Endothelial cell (in vitro differentiated cells): ENCODE measurements at places on chromosomes 12 and 14. TPM values are rescaled to one million over a fixed set of nuclear protein-coding genes. Genes with fewer than 3 reads are reported as not detected.
A peak's percentile ranks its signal among the peaks of the same experiment; 100 is the strongest.

GRCh38 chr14:25400607-25401206 lies 350.8 kb upstream of the STXBP6 start:
- peak; percentile 57 for DNase-seq

DNA sequence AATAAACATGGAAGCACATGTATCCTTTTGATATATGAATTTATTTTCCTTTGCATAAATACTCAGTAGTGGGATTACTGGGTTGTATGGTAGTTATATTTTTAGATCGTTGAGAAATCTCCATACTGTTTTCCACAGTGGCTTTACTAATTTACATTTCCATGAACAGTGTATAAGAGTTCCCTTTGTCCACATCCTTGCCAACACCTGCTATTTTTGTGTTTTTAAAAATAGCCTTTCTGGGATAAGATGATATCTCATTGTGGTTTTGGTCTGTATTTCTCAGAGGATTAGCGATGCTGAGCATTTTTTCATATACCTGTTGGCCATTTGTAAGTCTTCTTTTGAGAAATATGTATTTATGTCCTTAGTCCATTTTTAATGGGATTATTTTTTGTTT lies 329.2 kb upstream of the KITLG start:
- no peak for DNase-seq

- DNase-seq, result peak; percentile 89
These were observed at the start of gene EGLN3 for GRCh38 chr14:33950320-33951182. Gene EGLN3, minus strand, starts transcription at chr14:33951074. Its CDS starts 322 bp downstream, at chr14:33950752.

- DNase-seq, result no peak
These were observed 471.7 kb upstream of the SYT1 start for GRCh38 chr12:78392918-78393317.

- DNase-seq, result no peak
These were observed 218.2 kb downstream of the TMTC3 start for GRCh38 chr12:88360343-88360742.

IRAK3 gene
- total RNA-seq, result 4.9 TPM

KIF26A gene
- total RNA-seq, result 96.9 TPM
